Left ventricle myocardium inferior (tissue), 1 donor: ENCODE measurements at places on chromosomes 6 and 20. TPM values are rescaled to one million over a fixed set of nuclear protein-coding genes. Genes with fewer than 3 reads are reported as not detected.
A peak's percentile ranks its signal among the peaks of the same experiment; 100 is the strongest.

GRCh38 chr6:46312654-46313053, 141.9 kb upstream of the ENPP5 start:
- DNase-seq: no peak

Gene MSH5
- 1.3 TPM for total RNA-seq

DNA sequence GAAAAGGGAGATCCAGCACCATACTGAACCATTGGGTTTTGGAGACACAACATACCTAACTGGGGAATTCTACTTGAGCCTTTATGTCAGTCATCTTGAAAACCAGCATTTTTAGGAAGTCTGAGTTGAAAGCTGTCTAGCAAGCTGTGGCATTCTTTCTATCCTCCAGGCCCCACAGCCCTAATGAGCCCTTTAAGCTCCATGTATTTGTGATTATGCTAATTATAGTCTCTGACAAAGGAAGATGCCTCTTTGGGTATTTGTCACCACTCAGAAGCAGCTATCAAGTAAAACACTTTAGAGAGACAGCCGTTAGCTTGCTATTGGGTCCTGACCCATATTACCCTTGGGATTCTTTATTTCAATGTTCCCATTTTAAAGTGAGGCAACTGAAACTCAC, 159.5 kb upstream of the MANEA start:
- no peak for DNase-seq

DNA sequence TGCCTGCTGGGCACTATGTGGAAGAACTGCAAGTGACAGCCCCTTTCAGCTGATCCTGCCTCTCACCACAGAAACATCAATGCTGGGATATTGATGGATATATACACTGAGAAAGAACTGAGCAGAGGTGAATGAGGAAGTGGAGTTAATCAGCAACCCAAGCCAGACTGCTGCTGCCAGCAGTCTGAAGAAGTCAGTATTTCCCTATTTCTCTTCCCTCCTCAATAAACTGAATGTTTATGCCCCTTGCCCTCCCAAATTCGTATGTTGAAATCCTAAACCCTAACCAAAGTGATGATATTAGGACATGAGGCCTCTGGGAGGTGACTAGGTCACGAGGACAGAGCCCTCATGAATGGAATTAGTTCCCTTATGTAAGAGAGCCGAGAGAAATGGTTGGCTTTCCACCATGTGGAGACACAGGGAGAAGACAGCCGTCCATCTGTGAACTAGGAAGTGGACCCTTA, 76.3 kb downstream of the CDK19 start:
- no peak for DNase-seq

DNA sequence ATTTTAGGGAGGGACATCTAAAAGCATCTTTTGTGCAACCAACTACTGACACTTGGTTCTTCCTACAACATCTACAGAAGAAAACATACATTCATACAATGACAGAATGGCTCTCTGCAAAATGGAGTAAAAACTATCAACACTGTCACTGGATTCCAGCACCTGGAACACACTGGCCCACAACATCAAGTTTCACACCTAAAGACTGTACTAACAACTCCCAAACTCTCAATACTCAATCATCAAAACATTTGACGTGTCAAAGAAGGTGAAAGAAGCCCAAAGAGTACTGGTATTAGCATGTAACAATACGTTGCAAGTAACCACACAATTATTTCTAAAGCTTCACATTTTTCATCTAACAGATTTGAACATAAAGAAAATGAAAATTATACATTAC, 2.1 kb downstream of the CPNE1 start:
- DNase-seq: no peak

GRCh38 chr20:16271450-16271849, 301.8 kb downstream of the KIF16B start:
- DNase-seq: no peak

GRCh38 chr6:14775528-14775927, 470.3 kb upstream of the JARID2 start:
- no peak for DNase-seq

DNA sequence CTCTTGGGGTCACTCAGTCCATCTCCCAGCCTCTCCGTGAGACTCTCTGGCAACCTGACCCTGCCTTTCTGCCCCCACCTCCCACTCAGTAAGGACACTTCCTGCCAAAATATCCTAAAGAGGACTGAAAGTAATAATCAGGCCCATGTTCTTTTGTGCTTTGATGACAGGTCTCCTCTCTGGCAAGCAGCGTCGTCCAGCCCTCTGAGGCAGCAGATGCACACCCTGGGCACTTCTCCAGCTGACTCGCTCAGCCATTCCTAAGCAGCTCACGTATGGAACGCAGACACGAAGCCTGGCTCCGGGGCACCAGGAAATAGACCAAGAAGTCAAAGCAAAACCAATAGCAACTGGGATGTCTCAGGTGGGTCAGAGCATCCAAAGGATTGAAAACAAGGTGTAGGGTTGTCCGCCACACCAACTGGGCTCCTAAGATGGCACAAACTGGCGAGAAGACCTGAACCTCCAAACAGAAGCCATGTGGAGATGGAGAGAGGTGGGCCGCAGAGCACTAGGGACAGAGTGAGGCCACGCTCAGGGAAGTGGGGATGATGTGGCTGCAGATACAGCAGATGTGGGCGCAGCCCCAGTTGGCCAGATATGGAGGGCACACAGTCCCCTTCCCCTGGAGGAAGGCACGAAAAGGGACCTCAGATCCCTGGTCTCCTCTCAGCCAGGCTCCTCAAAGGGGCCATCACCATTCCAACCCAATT, 99.3 kb downstream of the PRND start:
- no peak for DNase-seq

Gene FAM209A
- total RNA-seq: not detected

Gene GMPR
- total RNA-seq: 126 TPM

DNA sequence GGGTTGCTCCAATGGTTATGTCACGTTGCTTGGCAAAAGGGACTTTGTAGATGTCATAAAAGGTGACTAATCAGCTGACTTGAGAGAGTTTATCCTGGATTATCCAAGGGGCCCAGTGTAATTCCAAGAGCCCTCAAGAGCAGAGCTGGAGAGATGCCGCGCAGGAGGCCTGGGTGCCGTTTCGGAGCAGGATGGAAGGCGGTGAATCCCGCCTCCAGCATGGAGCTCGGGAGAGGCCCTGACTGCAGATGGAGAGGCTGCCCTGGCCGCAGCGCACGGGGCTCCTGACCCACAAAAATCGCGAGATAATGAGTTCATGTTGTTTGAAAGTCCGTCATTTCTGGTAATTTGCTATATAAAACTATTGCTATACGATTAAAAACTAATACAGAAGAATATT, 219.8 kb downstream of the ZDHHC14 start:
- DNase-seq: no peak

Gene PLN
- 2,329 TPM for total RNA-seq

Gene PIGT
- total RNA-seq: 126 TPM

Gene MPIG6B
- total RNA-seq: 0.19 TPM

- no peak for DNase-seq
Observed at GRCh38 chr6:166529586-166529985, 56.9 kb downstream of the RAMACL start.

DNA sequence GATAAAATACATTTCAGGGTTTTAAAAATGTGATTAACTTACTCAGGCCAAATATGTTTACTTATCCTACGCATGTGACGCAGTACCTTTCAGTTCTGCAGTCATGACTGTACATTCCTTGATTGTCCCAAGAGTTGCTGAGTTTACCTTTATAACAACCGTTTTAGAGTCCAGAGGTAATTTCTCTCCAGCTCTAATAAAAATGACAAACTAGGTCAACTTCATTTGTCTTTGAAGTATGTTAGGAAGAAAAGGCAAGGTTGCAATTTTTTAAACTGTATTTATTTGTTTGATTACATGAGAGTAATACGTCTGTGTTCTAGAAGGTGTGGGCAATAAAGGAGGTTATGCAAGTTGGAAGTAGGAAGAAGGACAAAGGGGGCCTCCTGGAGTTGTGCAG, 38.6 kb upstream of the UBR2 start:
- DNase-seq: no peak

- DNase-seq: no peak
Observed at GRCh38 chr20:6940048-6940447, 172.6 kb downstream of the BMP2 start.

Gene HS3ST5
- not detected for total RNA-seq

GRCh38 chr6:6497976-6498375, 90.5 kb upstream of the LY86 start:
- DNase-seq: no peak

Gene C20orf204
- total RNA-seq: 0.55 TPM

GRCh38 chr20:25253606-25254275, 5.9 kb downstream of the PYGB start:
- no peak for DNase-seq

Gene C6orf15
- not detected for total RNA-seq

GRCh38 chr6:44010411-44011349, 116.6 kb downstream of the MRPL14 start:
- DNase-seq: peak; percentile 51

DNA sequence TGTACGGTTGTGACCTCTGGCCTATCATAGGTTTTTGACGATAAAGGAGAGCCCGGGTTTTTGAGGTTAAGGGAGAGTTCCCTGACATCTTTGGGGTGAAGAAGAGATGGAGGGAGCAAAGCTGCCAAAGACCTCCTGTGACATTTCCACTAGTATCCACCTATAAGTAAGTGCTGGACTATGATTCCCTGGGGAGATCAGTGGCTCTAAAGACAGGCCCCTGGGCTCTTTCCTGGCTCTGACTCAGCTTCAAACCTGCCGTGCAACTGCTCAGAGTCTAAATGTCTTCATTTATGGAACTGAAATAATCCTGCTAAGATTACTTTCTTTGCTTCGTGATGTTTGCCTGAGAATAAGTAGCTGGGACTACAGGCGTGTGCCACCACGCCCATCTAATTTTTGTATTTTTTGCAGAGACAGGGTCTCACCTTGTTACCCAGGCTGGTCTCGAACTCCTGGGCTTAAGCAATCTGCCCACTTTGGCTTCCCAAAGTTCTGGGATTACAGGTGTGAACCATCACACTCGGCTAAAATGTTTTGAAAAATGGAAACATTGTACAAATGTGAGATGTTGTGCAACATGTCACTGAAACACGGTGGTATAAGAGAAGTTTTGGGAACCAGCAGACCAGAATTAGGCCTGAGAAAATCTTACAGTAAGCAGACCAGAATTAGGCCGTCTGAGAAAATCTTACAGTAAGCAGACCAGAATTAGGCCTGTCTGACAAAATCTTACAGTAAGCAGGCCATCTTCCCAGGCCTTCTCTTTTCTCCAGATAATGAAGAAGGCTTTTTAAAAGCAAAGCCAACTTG, 1.1 kb upstream of the PAQR8 start:
- no peak for DNase-seq

Gene OPRL1
- 0.52 TPM for total RNA-seq

DNA sequence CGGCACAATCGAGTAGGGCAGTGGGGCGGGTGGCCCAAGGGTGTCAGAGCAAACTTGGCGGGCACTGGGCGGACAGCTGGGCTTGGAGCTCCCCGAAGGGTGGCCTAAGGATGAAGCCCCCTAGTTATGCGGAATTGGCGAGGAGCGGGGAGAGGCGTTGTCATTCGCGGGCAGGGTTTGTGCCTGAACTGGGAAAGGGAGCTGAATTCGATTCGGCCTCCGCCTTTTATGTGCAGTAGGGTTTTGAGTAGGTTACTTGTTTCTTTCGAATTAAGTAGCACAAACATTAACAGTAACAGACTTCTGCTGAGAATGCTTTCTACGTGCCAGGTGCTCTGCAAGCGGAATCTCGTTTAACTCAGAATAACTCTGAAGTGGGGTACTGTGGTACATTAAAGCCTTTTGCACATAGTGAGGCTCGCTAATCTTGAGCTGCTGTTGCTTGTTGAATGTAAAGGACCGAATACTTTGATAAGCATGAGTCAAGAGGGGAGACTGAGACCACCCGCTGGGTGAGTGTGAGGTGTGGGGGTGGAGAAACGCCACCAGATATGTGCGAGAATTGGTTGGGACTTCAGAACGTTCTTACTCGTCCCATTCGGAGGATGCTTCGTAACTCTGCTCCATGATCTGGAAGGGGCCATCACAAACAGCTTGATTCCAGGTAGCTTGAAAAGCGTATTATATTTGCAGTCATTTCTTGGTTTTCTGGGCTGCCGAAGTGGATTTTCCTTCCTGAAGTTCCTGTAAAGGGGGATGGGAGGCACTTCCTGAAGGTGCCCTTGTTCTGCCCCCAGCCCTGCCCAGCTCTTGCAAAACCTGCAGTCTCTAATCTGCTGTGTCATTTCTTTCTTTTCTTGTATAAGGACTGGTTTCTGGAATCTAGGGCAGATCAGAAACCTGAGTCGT, 833 bp downstream of the RAB5IF start:
- no peak for DNase-seq

- no peak for DNase-seq
Observed at GRCh38 chr6:169833258-169833794, 81.9 kb downstream of the ERMARD start.

DNA sequence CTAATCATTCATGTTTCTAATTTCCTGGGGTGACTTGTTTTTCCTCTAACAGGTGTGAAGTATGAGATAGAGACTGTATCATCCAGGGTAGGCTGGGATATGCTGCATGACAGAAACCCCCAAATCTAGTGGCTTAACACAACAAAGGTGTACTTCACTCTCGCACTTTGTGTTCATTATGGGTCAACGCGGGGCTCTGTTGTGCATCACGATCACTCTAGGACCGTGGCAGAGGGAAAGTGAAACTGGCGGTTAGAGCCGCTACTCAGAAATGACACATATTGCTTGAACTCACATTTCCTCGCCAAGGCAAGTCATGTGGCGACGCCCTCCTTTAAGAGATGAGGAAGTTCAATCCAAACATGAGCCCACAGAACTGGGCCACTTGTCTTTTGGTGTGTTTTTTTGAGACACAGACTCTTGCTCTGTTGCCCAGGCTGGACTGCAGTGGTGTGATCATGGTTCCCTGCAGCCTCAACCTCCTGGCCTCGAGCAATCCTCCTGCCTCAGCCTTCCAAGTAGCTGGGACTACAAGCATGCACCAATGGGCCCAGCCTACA, 41.3 kb downstream of the PCNA start:
- peak; percentile 43 for DNase-seq

GRCh38 chr6:108920751-108921150, 72.5 kb downstream of the ARMC2 start:
- no peak for DNase-seq

Gene CAP2
- total RNA-seq: 149 TPM

DNA sequence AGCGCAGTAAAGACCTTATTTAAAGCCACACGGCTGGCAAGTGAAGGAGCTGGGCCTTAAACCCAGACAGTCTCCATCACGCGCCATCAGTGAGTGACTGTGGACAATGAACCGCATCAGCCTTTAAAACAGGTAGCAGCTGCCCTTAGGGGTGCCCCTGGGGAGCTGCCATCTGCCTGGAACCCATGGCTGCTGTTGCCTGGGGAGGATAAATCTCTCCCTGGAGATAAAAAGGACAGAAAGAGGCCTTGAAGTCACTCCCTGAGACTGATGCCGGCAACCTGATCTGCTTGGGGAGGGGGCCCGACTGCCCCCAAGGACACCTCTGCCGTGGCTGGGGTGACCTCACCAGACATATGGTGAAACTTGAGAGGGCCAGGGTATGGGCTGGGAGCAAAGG, 73.5 kb downstream of the PREX1 start:
- no peak for DNase-seq

Gene ANGPT4
- 0.05 TPM for total RNA-seq

- DNase-seq: no peak
Observed at GRCh38 chr6:133827766-133828165, 61.1 kb upstream of the TCF21 start.

- DNase-seq: no peak
Observed at GRCh38 chr6:143940011-143940597, 68.0 kb downstream of the PLAGL1 start.

- no peak for DNase-seq
Observed at GRCh38 chr20:25120457-25120856, 38.5 kb upstream of the VSX1 start.

Gene PRR18
- not detected for total RNA-seq
